ENCODE measurements at places on chromosomes 11 and 22.

GRCh38 chr11:10450462-10451425 lies 4.3 kb upstream of the AMPD3 start:
- DNase-seq = peak; percentile 75

DNA sequence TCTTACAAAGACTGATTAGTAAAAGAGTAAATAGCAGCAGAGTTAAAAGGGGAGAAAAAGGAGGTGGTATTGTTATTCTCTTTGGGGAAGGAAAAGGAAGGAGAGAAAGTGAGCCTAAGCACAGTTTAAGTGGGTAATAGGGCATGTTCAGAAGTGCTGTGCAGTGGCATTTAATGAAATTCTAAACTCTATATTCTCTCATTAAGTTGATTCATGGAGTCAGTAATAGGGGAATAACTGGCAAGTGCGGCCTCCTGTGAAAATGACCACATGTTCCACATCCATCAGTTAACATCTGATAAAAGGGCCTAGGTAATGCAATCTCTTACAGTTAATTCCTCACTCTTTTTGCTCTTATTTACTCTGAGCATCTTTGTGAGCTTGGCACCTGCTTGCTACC lies 516.7 kb downstream of the JRKL start:
- DNase-seq = no peak

GRCh38 chr22:46226577-46226976 lies 23.5 kb downstream of the CDPF1 start:
- DNase-seq = no peak

- DNase-seq = no peak
These were observed 115.3 kb upstream of the SLC5A12 start for GRCh38 chr11:26837154-26837553.

DNA sequence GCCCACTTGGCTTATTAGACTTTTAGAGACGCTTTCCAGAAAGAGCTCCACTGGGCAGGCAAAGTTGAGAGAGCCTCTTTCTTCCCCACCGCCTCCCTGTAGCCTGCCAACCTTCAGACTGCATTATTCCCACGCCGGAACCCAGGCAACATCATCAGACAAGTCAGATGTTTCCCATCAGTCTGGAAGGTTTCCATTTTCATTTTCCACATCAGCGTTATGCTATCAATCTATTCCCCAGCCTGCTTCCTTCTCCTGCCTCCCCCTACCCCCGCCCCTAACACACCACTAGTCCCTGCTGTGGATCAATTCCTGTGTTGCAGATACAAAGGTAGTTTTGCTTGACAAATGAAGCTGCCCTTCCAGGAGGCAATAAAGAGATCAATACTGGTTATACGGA lies 184.8 kb downstream of the DSCAML1 start:
- DNase-seq = no peak

GRCh38 chr11:23569547-23569946 lies 709.3 kb upstream of the CCDC179 start:
- DNase-seq = no peak

- no peak for DNase-seq
These were observed 24.1 kb upstream of the ASPHD2 start for GRCh38 chr22:26404851-26405421.

- peak; percentile 50 for DNase-seq
These were observed 158.7 kb downstream of the RAB38 start for GRCh38 chr11:88016392-88017170.

DNA sequence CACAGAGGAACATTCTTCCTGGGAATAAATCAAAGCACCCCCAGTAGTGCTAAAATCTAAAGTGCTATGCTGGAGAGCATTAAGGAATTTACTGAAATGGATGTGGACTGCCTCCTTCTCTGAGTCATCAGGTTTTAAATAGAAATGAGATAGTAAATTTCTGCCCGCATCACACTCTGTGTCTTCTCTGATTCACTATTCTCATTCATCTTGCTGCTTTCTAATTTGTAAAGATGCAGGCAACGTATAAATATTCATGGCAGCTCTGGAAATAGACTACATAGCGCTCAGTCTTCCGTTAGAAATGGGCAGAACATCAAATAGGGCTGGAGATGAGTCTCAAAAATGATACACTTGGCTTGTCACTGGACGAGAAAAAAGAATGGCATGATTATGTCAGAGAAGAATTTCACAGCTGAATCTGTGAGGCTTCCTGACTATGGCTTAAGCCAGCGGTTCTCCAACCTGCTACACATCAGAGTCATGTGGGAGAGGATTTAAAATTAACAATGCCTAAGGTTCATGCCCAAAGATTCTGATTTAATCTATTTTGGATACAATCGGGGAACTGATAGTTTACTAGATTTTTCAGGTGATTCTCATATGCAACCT lies 178.2 kb downstream of the LRRC4C start:
- no peak for DNase-seq

DNA sequence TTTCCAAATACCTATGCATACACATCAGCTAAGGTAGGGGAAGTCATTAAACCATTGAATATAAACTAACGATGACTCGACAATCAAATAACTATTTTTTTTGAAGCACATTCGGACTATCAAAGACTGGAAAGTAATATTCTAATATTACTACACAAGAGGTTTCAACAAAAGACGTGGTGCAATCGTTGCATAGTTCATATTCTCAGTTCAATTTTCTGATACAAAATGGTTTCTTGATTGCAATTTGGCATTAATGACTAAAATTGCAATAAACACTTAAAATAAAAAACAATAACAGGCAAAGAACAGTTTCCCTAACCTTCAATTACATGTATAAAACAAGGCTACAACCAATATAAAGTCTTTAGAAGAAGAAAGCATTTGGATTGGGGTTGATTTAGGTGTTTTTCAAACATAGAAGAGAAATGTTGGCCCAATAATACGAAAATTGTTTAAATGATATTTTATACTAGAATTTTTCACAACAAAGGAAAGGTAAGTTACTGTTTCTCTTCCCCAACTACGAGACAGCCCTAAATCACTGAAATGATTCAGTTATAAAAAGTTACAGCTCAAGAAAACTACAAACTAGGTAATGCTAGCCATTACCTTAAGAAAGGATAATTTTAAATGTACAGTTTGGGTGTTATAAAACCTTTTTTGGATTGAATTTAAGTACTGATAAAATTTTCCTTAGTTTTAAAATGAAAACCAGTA lies 17.6 kb downstream of the BLID start:
- no peak for DNase-seq

DNA sequence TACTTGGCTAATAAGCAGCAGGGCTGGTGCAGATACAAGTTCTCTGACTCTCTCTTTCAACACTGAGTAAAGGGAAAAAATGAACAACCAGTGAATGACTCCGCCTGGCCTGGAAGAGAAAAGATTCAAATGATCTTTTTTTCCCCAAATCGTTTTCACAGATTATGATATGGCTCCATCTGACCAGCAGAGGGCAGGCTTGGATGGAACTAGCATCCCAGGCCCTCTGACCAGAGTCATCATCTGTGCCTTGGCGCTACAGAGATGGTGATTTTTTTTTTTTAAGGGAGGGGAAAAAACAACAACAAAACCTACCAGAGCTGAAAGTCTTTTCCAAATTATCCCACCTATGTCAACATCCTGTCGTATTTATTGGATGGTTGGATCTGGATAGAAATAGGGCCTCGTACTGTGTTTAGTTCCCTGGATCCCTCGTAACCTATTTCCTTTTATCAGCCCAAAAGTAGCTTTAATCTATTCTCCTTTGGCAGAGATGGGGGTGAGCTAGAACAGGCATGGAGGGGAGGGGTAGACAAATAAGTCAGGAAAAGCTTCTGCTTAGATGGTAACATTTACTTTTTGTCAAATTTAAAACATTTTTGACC lies 69.7 kb downstream of the PRSS23 start:
- DNase-seq = peak; percentile 17

DNA sequence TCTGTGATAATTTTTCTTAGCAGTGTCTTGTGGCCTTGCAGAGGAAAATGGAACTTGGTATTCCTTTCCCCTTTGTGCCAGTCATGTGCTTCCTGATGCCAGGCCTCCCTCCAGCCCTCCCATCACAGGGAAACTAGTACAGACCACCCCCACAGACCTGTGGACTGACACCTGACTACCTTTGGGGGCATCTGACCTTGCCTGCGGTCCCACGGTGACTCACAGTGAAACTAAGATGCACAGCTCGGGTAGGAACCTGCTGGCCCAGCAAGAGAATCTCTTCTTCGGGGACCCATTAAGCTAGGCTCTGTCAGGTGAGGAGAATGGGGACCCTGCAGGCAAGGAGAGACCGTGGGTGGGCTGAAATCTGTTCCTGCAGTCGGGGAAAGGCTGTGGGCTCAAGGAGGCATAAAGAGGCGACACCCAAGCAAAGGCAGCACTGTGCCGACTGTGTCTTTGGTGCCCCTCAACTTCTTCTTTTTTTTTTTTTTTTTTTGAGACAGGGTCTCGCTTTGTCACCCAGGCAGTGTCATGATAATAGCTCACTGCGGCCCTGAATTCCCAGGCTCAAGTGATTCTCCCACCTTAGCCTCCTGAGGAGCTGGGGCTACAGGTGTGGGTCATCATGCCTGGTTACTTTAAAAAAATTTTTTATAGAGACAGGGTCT lies 20.8 kb upstream of the PEX26 start:
- no peak for DNase-seq

DNA sequence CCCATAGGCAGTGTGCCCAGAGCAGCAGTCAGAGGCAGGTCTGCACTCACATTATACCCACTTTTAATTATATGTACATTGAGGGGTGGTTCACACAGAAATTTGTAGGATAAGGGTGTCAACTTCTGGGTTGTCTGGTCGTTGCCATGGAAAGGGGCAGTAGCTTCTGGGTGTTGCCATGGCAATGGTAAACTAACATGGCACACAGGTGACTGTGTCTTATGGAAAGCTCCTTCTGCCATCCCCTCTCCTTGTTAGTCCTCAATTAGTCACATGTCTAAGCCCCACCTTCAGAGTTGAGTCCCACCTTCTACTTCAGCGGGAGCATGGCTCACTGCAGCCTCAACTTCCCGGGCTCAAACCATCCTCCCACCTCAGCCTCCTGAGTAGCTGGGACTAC lies 56.3 kb upstream of the ATXN10 start:
- DNase-seq = no peak

GRCh38 chr11:59243633-59244032 lies 30.9 kb upstream of the MPEG1 start:
- DNase-seq = no peak

- DNase-seq = no peak
These were observed 48.9 kb upstream of the GRAMD1B start for GRCh38 chr11:123381149-123381548.

- no peak for DNase-seq
These were observed 9.4 kb downstream of the LHFPL7 start for GRCh38 chr22:24937114-24937513.

GRCh38 chr11:83259559-83259958 lies 26.6 kb downstream of the CCDC90B start:
- no peak for DNase-seq

- no peak for DNase-seq
These were observed 418.2 kb downstream of the METTL15 start for GRCh38 chr11:28526406-28526751.

DNA sequence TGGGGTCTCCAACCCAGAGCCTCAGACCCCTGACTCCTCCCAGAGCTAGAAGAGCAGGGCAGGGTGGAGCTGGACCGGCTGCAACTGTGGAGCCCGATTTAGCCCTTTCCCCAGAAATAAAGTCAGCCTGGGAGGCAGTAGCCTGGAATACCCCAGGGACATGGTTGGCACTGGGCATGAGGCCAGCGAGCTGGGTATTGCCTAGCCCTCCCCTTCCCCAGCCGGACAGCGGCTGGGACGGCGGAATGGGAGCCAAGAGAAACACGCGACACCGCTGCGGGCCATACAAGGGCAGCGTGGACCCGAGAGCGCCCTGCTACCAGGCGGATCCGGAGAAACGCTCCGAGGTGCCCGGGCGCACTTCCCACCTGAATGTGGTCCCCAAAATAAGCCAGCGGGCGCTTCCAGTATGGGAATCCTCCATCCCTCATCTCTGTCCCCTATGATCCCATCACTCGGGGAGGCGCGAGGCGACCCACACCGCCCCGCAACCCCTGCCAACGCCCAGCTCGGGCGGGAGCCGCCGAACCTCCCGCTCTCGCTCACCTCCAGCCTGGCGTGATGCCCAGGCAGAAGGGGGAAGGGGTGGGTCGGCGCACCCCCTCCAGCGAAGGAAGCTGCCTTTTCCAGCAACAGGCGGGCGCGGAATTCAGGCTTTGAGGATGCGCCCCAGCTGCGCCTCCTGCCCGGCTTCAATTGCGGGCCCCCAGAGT lies 758 bp downstream of the MCAM start:
- no peak for DNase-seq

DNA sequence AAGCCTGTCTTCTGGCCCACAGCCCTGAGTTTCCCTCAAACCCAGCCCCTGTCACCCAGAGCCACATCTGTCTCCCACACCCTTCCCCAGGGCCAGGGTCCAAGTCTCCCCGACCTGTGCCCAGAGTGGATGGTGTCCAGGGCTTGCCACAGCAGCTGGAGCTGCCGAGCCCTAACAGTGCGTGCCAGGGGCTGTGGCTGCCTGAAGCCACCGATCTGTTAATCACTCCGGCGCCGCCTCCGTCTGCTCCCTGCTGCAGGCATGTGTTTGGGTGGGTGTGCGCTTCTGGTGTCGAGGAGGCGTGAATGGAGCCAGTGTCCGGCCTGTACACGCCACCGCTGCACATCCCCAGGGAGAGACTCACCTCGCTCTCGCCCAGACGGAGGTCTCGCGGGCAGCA lies 26.1 kb downstream of the SHISAL1 start:
- no peak for DNase-seq

- DNase-seq = no peak
These were observed 199.8 kb downstream of the MIAT start for GRCh38 chr22:26857169-26857568.

DNA sequence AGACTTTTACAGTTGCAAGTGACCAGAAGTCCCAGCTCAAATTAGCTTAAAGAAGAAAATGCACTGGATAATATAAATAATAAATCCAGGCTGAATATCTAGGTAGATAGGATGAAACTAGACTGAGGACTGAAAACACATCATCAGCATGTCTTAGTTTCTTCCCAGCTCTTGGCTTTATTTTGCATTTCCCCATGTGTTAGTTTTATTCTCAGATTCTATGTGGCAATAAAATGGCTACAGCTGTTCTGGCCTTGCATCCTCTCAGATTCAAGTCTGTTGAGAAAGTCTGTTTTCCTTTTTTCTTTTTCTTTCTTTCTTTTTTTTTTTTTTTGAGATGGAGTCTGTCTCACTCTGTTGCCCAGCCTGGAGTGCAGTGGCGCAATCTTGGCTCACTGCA lies 22.6 kb upstream of the CAT start:
- no peak for DNase-seq

GRCh38 chr11:58525037-58525614 lies 17.2 kb upstream of the OR5B21 start:
- DNase-seq = no peak

GRCh38 chr11:5269715-5270147 lies at the start of gene HBE1:
HBE1 (minus strand) TSS chr11:5269945; CDS start chr11:5269890, 55 bp downstream.
- DNase-seq = no peak

GRCh38 chr11:115929618-115930129 lies 425.5 kb upstream of the CADM1 start:
- no peak for DNase-seq

Measured in progenitor cell of endocrine pancreas (in vitro differentiated cells).